ENCODE measurements at places on chromosomes 2 and 18.

GRCh38 chr2:215059724-215060123 is 78.7 kb downstream of the ABCA12 start:
- DNase-seq: no peak

- DNase-seq: no peak
Observed at GRCh38 chr2:65527451-65528240, 95.2 kb upstream of the SPRED2 start.

DNA sequence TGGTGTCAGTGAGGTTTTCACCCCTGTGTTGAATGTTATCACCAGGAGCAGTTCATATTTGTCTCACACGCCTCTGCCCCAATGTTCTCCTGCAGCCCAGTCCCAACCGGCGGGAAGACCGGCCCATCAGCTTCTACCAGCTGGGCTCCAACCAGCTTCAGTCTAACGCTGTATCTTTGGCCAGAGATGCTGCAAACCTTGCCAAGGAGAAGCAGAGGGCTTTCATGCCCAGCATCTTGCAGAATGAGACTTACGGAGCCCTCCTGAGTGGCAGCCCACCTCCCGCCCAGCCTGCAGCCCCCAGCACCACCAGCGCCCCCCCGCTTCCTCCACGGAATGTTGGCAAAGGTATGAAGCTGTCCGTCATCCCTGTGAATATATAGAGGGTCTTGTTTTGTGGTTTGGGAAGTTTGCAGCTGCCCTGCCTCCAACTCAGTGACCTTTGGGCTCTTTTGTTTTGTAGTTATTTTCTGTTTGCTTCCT is 35.1 kb downstream of the ITGB1BP1 start:
- DNase-seq: no peak

- no peak for DNase-seq
Observed at GRCh38 chr2:215712871-215713790, 277.3 kb upstream of the FN1 start.

Data from cerebellar nuclear complex (tissue), 1 donor.